ENCODE measurements at places on chromosomes 3 and 15. TPM values are rescaled to one million over a fixed set of nuclear protein-coding genes. Genes with fewer than 3 reads are reported as not detected.

ECE2 gene
- not detected for polyA plus RNA-seq

TM6SF1 gene
- polyA plus RNA-seq = 3.2 TPM

THBS1 gene
- polyA plus RNA-seq = 184 TPM

TRH gene
- 0.12 TPM for polyA plus RNA-seq

SLC12A1 gene
- 433 TPM for polyA plus RNA-seq

COL7A1 gene
- 21.6 TPM for polyA plus RNA-seq

TEX9 gene
- 36.9 TPM for polyA plus RNA-seq

CAMK2N2 gene
- 0.25 TPM for polyA plus RNA-seq

FBXO40 gene
- 0.02 TPM for polyA plus RNA-seq

APOD gene
- polyA plus RNA-seq = 13.3 TPM

MKRN2 gene
- 52.3 TPM for polyA plus RNA-seq

NGLY1 gene
- polyA plus RNA-seq = 46.6 TPM

GABRR3 gene
- polyA plus RNA-seq = 0.03 TPM

TMEM202 gene
- not detected for polyA plus RNA-seq

TMEM207 gene
- polyA plus RNA-seq = 18.1 TPM

FOXP1 gene
- polyA plus RNA-seq = 46.7 TPM

COLQ gene
- polyA plus RNA-seq = 10.1 TPM

SAMD7 gene
- not detected for polyA plus RNA-seq

PP2D1 gene
- polyA plus RNA-seq = 1.1 TPM

PARL gene
- 60.0 TPM for polyA plus RNA-seq

CFAP20DC gene
- polyA plus RNA-seq = 5.4 TPM

OXTR gene
- polyA plus RNA-seq = 1.8 TPM

RBP2 gene
- polyA plus RNA-seq = 0.75 TPM

GPR27 gene
- 8.7 TPM for polyA plus RNA-seq

ADAMTSL3 gene
- 2.8 TPM for polyA plus RNA-seq

SCN11A gene
- 1.8 TPM for polyA plus RNA-seq

GALNT15 gene
- polyA plus RNA-seq = 2.1 TPM

GOLGA6L9 gene
- polyA plus RNA-seq = 30.7 TPM

CSPG4 gene
- 6.4 TPM for polyA plus RNA-seq

SLC30A4 gene
- polyA plus RNA-seq = 11.3 TPM

SLC22A14 gene
- polyA plus RNA-seq = 1.1 TPM

CLDN18 gene
- polyA plus RNA-seq = 2.7 TPM

NR1I2 gene
- 0.78 TPM for polyA plus RNA-seq

PLSCR5 gene
- not detected for polyA plus RNA-seq

SLC28A2 gene
- polyA plus RNA-seq = 1.0 TPM

FEZF2 gene
- polyA plus RNA-seq = not detected

NDUFB5 gene
- 201 TPM for polyA plus RNA-seq

MED12L gene
- 2.7 TPM for polyA plus RNA-seq

RFC4 gene
- polyA plus RNA-seq = 74.0 TPM

ATP13A5 gene
- polyA plus RNA-seq = 0.22 TPM

Data from left kidney (tissue), 8 donors.